Activated naive CD4-positive, alpha-beta T cell treated with anti-CD3 and anti-CD28 coated beads for 36 hours (primary cell): ENCODE measurements at places on chromosomes 1 and 21.
A peak's percentile ranks its signal among the peaks of the same experiment; 100 is the strongest.

DNA sequence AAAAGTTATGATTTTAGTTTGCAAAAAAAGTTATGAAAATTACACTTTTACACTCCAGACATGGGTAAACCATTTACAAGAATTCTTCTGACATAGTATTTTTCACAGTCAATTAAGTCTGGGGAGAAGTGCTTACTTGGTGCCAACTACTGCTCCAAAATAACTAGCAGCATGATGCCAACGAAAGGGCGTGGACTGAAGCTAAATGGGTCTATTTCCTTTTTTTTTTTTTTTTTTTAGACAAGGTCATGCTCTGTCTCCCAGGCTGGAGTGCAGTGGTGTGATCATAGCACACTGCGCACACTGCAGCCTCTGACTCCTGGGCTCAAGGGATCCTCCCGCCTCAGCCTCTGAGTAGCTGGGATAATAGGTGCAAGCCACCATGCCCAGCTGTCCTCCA is 43.2 kb downstream of the FMO4 start:
- peaks cover 19% of the 10 kb centered on the region for H3K27me3 ChIP-seq
- H3K4me3 ChIP-seq: no peak overlapping the region
- no peak overlapping the region for H3K27ac ChIP-seq
- H3K36me3 ChIP-seq: no peaks in the 10 kb centered on the region
- no peaks in the 10 kb centered on the region for H3K4me1 ChIP-seq

GRCh38 chr1:64337475-64337874 is 132.5 kb upstream of the CACHD1 start:
- no peak for DNase-seq
- no peaks in the 10 kb centered on the region for H3K36me3 ChIP-seq
- no peak overlapping the region for H3K27ac ChIP-seq
- no peak overlapping the region for H3K4me3 ChIP-seq

- no peaks in the 10 kb centered on the region for H3K36me3 ChIP-seq
- no peaks in the 10 kb centered on the region for H3K4me1 ChIP-seq
- no peak for DNase-seq
These were observed 404.0 kb upstream of the VAMP3 start for GRCh38 chr1:7366955-7367665.

DNA sequence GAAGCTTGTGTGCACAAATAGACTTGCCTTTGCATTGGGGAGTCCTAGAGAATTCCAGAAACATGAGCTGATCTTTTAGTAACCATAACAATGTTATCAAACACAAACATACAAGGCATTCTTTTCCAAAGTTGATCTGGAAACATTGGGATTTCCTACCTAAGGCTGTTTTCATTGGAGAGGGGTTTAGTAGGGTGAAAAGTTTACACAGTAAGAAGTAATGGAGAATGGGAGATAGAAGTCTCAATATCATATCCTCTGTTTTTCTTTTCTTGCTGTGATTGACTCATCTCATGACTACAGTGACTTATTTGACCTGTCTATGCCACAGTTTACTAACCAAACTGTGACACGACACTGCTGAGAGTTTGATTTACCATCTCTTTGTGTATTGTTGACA is 65.6 kb upstream of the PLA2G4A start:
- no peaks in the 10 kb centered on the region for H3K36me3 ChIP-seq
- no peak for DNase-seq
- no peak overlapping the region for H3K4me3 ChIP-seq
- H3K4me1 ChIP-seq: no peaks in the 10 kb centered on the region
- H3K27ac ChIP-seq: no peak overlapping the region

DNA sequence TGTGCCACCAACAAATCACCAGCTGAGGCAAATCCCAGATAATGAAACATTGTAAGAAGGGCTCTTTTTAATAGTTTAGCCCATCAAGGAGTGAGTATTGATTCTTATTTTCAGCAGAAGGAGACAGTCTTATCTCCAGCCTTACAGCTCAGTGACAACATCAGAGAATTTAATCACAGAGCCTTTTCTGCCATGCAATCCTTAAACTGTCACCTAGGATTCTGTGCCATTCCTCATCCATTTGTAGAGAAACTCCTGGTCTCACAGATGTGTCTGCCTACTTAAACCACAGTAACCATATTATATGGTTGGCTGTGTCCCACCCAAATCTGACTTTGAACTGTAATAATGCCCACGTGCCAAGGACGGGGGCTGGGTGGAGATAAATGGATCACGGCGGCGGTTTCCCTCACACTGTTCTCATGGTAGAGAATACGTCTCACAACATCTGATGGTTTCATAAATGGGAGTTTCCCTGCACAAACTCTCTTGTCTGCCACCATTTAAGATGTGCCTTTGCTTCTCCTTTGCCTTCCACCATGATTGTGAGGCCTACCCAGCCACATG is 217.7 kb downstream of the RERE start:
- no peak overlapping the region for H3K27ac ChIP-seq
- H3K36me3 ChIP-seq: peaks cover 1% of the 10 kb centered on the region
- peaks cover 48% of the 10 kb centered on the region for H3K4me1 ChIP-seq
- DNase-seq: no peak
- H3K27me3 ChIP-seq: no peaks in the 10 kb centered on the region

DNA sequence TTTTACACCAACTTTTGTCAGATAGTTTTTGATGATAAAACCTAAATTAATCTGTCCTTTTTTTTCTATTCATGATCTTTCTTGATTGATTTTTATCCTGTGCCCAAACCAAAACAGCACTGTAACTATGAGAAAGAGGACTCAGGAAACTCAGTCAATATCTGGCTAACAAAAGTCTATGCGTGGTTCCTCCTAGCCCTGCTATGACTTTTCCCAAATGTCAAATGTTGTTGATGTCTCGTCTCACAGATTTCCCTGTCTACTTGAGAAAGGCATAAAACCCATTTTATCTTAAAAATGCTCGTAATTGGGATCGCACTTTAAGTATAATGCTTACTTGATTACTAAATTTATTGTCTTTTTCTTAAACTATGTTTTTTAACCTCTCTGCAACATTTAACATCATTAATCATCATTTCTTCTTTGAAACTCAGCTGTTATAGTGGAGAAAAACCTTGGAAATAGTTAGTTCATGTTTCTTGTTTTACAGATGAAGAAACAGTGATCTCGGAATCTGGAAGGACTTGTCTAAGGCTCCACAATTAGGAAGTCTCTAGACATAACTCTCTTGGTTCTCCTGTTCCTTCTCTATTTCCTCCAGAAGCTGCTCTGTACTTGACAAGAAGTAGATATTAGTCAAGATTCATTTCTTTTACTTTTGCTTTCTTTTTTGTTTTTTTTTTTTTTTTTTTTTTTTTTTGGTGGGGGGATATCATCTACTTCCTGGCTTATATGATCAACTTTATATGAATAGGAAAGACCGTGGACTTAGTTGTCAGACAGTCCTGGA is 26.2 kb upstream of the PTPRC start:
- H3K4me3 ChIP-seq: peak overlapping the region; percentile 82
- H3K36me3 ChIP-seq: peaks cover 16% of the 10 kb centered on the region
- no peak for DNase-seq
- H3K4me1 ChIP-seq: peaks cover 80% of the 10 kb centered on the region
- H3K27ac ChIP-seq: peak overlapping the region; percentile 98
- H3K27me3 ChIP-seq: no peaks in the 10 kb centered on the region

GRCh38 chr1:44076066-44076465 is 42.6 kb upstream of the KLF17 start:
- H3K4me3 ChIP-seq: no peak overlapping the region
- no peaks in the 10 kb centered on the region for H3K36me3 ChIP-seq
- peaks cover 2% of the 10 kb centered on the region for H3K4me1 ChIP-seq
- DNase-seq: no peak
- H3K27ac ChIP-seq: no peak overlapping the region

- H3K4me1 ChIP-seq: peaks cover 9% of the 10 kb centered on the region
- no peak overlapping the region for H3K4me3 ChIP-seq
These were observed 41.6 kb upstream of the GUCA2A start for GRCh38 chr1:42206164-42206563.

DNA sequence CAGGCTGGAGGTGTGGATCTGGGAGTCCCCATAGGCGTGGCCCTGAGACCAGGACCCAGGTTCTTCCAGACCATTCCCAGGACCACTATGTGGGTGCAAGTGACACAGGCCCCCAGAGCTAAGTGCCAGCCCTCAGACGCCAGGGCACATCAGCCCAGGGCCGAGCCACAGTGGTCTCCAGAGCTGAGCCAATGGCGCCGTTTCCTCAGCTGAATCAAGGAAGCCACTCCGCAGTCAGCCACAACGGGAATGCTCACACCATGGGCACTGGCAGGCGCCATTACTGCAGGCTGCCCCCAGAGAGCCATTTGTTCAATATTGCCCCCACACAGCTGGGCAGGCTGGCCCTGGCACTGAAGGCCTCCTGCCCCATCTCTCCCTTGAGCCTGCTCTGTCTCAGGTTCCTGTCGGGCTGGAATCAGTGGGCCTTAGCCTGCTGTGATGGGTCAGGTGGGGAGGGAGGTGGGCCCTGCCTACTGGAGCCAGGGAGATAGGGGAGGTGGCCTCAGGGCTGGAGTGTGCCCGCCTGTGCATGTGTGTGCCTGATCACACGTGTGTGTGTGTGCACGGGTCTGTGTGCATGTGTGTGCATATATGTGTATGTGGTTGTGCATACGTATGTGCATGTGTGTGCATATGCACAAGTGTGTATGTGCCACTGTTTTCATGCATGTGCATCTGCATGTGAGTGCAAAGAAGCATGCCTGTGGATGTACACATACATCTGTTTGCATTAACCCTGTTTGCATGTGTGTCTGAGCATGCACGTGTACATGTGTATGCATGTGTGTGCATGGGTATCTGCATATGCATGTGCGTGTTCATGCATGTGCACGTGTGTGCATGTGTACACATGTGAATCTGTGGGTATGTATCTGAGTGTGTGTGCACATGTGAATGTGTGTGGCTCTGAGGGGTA is 6.1 kb downstream of the GJC2 start:
- peaks cover 15% of the 10 kb centered on the region for H3K4me1 ChIP-seq
- no peaks in the 10 kb centered on the region for H3K36me3 ChIP-seq
- no peaks in the 10 kb centered on the region for H3K27me3 ChIP-seq
- H3K4me3 ChIP-seq: no peak overlapping the region

DNA sequence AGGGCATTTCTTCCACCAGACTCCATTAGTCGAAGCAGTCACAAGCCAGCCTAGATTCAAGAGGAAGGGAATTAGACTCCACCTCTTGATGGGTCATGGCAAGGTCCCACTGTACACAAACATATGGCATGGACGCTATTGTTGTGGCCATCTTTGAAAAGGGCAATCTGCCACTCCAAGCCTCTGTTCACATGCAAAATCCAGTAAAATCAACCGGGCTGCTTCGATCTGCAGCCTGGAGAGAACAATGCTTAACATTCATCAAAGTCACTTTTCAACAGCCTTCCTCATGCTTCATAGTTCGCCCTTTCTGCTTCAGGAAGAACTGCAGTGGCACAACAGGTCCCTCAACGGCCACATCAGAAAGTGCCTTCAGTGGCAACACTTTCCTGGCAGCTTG is 28.0 kb upstream of the GJB5 start:
- DNase-seq: no peak
- H3K27me3 ChIP-seq: peaks cover 8% of the 10 kb centered on the region
- no peaks in the 10 kb centered on the region for H3K36me3 ChIP-seq
- H3K27ac ChIP-seq: no peak overlapping the region
- H3K4me1 ChIP-seq: no peaks in the 10 kb centered on the region

DNA sequence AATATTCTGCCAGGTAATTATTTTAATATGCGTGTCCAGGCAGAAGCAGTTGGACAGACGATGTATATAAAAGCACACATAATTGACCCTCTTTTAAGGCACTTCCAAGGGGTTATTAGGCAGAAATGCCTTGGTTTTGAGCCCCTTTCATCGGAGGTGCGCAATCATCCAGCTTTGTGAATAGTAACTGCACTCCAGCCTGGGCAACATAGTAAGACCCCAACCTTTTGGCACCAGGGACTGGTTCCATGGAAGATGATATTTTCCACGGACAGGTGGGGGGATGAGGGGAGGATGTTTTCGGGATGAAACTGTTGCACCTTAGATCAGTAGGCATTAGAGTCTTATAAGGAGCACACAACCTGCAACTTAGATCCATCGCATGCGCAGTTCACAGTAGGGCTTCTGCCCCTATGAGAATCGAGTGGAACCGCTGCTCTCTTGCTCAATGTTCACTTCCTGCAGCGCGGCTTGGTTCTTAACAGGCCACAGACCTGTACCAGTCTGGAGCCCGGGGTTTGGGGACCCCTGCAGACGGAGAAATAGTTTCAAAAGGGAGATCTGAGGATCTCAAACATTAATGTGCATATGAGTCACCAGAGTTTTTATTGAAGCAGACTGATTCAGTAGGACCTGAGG is 1.8 kb upstream of the MCOLN2 start:
- H3K36me3 ChIP-seq: peaks cover 8% of the 10 kb centered on the region
- peaks cover 17% of the 10 kb centered on the region for H3K27me3 ChIP-seq
- peaks cover 32% of the 10 kb centered on the region for H3K4me1 ChIP-seq
- peak overlapping the region; percentile 27 for H3K27ac ChIP-seq
- DNase-seq: peak; percentile 63

- H3K4me3 ChIP-seq: no peak overlapping the region
- peaks cover 5% of the 10 kb centered on the region for H3K27me3 ChIP-seq
- no peaks in the 10 kb centered on the region for H3K36me3 ChIP-seq
- no peaks in the 10 kb centered on the region for H3K4me1 ChIP-seq
- H3K27ac ChIP-seq: no peak overlapping the region
These were observed 203.3 kb downstream of the LMX1A start for GRCh38 chr1:165153182-165153581.

DNA sequence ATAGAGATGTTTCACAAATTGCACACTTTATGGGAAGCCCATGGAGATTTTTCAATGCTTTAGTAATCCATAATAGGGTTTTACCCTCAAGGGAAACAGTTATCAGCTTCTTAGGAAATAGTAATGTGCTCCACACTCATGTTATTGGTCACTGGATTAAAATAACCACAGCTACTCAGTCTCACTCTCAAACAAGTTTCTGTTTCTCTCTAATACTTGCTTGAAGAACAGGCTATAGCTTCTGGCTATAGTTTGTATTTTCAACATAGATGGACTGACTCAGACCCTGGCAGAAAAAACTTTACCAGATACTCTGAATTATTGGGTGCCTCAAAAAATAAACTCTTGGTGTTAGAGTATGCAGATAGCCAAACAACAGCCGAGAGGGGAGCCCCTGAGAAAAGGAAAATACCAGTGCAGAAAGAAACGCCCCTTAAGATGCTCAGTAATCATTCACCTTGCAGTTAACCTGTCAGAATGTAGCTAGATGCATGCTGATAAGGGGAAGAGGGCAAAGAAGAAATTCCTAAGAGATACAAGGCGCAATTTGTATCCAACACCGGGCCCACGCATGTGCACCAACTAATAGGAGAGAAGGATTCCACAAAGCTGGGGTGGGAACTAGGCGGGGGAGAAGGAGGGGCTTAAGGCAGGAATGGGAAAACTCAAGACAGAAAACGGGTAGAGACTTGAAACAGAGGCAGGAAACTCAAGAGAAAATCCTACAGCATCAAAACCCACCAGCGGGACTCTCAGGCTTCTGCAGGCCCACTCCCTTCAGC is 30.4 kb upstream of the PDE4B start:
- DNase-seq: no peak
- peaks cover 10% of the 10 kb centered on the region for H3K27me3 ChIP-seq
- no peaks in the 10 kb centered on the region for H3K36me3 ChIP-seq
- H3K4me1 ChIP-seq: no peaks in the 10 kb centered on the region

DNA sequence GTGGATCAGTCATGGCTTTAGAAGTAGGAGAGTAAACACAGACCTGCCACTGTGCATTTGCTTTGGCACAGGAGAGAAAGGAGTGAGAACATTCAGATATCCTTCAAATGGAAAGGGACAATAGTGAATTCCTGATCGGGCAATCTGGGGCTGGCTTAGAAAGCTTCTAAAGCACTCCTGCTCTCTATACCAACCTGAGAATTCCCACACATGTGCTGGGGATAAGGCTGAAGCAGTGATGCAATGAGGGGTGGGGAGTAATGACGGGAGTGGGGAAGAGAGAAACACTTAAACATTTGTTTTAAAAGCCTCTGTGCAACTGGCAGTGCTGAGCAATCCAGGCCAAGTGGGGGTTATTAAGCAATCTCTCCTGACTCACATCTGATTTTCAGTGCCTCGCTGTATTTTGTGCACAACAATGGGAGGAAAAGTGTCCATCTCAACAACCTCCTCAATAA is 108.8 kb downstream of the KIAA0319L start:
- H3K36me3 ChIP-seq: peaks cover 6% of the 10 kb centered on the region
- H3K4me3 ChIP-seq: no peak overlapping the region
